NCI-H748 treated with DMSO at 0.1 percent for 48 hours (cell line): ENCODE measurements at places on chromosomes 7 and 10.

DNA sequence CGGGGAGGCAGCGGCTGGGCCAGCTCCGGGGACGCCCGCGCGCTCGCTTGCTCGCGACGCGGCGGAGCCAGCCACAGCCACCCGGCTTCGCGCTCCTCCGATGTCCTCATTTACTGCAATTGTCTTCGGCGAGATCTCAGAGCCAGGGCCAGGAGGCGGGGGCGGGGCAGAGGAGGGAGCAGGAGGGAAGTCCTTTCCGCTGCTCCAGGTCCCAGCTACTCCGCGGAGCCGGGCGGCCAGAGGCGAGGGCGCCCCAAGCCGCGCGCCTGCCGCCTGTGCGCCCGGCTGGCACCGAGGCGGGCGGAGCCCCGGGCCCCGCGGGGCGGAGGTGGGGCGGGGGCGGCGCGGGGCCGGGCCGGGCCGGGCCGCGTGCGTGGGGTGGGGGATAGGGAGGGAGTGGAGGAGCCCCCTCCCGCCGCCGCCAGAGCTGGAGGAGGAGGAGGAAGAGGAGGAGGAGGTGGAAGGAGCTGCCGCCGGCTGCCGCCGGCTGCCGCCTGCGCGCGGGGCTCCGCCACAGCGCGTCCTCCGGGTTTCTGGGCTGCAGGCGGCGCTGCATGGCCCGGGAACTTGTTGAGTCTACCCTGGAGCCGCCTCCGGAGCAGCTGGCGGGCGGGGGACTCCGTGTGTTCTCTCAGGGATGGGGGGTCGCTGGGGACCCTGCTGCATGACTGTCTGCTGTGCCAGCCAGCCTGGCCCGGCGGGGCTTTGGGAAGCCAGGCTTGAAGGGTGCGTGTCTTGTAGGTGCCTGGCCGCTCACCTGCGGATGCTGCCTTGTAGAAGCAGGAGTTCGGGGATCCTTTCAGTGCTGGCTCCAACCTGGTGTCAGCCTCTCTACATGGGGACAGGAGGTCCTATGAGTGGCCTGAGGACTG lies at the start of gene INSYN2A:
TSS of gene INSYN2A (minus strand) at position 310 of the 872 bp plus-strand sequence. CDS start 20,196 bp downstream, outside the sequence.
- DNase-seq, result no peak

GRCh38 chr10:91347529-91347928 lies 62.6 kb upstream of the HECTD2 start:
- DNase-seq, result no peak

DNA sequence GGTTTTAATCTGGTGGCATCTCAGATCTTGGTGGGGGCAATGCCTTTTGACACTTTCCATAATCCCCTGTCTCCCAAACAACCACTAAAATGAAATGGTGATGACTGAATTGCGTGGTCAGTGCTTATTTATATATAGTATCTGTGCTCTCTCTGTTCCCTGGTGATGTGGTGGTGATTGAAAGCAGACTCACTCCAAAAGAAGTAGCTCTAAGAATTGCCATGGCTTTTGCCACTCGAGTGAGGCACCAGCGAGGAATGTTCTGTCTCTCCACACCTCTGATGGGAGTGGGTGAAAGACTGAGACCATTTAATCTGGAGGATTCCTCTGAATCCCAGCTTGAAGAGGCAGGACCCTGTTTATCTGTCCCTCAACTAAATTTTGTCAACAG lies 2.8 kb downstream of the DUSP5 start:
- no peak for DNase-seq

DNA sequence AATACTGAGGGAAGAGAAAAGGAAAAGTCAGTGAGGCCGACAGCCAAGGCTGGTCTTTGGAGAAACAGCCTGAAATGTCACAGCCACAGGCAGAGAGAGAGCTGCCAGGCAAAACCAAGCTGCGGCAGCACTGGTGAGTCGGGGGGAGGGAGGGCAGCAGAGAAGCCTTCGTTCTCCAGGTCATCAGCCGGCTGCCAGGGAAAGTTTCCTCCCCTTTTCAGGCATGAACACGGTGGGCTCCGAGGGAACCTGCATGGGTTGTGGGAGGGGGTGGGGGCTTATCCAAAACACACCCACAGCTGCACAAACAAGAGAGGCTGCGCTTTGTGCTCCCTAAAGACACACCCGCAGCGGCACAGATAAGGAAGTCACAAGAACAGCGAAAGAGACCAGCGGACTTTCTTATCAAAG lies 62.3 kb upstream of the NKX6-2 start:
- DNase-seq, result no peak

- peak; percentile 12 for DNase-seq
These were observed 214.0 kb upstream of the PRSS1 start for GRCh38 chr7:142535123-142535779.

DNA sequence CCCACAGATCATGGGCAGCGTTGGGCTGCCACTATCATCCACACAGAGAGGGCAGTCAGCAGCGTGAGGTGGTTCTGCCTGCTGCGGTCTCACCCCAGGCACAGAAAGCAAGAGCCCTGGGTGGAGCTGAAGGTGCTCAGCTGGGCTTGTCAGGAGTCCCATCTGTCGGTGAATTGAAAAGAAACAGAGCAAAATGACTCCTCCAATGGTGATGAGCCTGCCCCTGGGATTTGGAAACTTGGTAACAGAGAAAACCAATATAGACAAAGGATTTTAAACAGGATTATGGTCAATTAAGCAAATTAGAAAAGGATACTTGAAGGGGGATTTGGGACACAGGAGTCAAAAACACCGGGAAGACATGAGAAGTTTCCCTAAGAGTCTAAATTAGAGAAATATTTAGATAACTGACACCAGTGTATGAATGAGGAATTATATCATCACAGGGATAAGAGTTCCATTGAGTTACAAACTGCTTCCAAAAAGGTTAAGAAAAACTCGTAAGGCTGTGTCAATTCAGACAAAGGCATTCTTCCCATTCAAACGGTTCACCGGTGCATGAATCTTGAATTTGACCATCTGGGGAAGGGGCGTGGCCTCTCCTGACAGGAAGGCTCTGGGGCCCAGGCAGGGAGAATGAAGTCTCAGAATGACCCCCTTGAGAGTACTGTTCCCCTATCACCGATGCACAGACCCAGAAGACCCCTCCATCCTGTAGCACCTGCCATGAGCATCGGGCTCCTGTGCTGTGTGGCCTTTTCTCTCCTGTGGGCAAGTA lies 70.0 kb upstream of the PRSS58 start:
- no peak for DNase-seq

- no peak for DNase-seq
These were observed 132.2 kb upstream of the FAM20C start for GRCh38 chr7:60017-60675.

- DNase-seq, result no peak
These were observed 22.8 kb downstream of the EEPD1 start for GRCh38 chr7:36175886-36176285.

GRCh38 chr10:123997486-123998196 lies 95.8 kb downstream of the CHST15 start:
- DNase-seq, result no peak

DNA sequence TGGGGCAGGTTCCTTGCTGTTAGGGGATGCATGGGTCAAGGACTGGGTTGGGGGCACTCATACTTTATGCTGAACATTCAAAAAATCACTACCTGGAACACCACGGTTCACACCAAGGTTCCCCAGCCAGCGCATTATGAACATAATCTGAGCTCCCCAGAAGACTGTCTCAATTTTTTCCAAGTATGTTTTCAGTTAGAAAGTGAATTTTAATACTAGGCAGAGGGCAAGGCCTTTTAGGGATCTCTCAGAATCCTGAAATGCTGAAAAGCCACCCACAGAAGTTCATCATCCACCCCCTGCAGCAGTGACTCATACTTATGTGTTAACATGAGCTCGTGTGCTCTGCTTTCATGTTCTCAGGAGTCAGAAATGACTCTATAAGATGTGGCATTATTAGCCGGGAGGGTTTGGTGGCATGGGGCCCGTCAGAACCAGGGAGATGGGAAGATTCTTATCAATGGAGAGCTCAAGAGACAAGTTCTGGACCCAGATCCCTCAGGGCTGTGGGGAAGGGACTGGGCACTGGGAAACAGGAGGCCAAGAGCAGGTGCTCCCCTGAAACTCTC lies 185.2 kb upstream of the ITGB1 start:
- no peak for DNase-seq

DNA sequence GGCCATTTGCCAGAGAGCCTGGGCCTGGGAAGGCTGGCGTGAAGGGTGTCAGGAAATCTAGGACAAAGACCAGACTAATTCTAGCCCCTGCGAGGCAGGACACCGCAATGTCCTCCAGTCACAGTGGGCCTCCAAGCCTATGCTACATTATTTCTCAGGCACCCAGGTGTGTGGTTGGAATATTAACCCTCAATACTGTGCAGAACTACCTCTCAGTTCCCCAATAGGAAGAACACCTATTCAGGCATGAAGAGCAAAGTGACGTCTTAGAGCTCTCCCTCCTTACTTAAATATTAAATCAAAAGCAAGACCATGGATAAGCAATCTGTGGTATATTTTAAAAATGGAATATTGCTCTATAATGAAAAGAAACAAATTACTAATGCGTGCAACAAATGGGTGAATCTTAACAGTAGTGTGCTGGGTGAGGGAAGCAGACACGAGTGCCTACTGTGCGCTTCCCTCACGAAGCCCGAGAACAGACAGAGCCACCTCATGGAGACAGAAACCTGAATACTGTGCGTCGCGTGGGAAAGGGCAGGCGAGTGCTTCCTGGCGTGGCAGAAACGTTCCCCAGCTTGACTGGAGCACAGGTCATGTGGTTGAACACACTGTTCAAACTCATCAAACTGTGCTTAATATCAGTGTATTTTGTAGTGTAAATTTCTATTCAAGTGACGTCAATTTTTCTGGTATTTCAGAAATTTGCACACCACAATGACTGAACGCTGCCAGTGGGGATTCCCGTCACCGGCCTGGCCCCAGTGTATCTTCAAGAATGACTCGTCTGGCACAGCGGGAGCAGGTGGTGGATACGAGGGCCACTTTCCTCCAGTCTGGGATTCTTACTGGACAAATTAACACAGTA lies 15.5 kb upstream of the PTPRN2 start:
- DNase-seq, result no peak

DNA sequence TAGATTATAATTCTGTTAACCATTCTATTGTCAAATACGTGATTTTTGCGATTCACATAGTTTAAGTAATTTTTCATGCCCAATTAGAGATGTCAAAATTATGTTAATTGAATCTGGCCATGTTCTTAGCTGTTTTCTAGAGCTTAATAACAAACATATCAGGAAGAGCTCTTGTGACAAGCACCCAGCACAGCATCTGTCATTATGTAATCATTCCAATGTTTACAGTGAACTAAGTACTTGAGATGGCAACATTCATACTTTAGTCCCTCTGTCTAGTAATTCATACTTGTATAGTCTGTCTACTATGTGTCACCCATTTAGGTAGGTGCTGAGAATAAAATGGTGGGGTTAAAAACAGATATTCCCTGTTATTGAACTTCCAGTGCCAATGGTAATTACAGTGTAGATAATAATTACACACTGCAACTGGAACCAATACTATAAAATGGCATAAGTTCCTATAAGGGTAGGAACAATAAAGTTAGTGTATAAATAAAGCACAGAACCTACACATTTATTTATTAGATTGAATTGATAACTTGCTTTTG lies 55.2 kb downstream of the ZEB1 start:
- no peak for DNase-seq

GRCh38 chr7:140557809-140558518 lies 78.7 kb upstream of the MKRN1 start:
- no peak for DNase-seq

DNA sequence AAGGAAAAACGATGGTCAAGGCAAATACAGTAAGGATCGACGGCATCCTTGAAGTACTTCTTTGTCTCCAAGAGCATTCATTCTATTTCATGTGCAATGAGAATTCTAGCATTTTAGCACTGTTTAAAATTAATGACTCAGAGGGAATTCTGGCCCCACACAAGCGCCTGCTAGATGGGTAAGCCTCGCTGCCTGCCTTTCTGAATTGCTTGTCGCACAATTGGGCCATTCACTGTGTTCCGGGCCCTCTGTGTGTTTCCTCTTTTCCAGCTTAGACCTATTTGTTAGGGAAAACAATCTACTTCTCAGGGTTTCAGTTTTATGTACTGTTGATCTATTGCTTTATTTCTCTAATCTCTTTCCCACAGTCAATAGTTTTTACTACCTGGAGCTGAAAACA lies 204.7 kb upstream of the ZNF32 start:
- no peak for DNase-seq

DNA sequence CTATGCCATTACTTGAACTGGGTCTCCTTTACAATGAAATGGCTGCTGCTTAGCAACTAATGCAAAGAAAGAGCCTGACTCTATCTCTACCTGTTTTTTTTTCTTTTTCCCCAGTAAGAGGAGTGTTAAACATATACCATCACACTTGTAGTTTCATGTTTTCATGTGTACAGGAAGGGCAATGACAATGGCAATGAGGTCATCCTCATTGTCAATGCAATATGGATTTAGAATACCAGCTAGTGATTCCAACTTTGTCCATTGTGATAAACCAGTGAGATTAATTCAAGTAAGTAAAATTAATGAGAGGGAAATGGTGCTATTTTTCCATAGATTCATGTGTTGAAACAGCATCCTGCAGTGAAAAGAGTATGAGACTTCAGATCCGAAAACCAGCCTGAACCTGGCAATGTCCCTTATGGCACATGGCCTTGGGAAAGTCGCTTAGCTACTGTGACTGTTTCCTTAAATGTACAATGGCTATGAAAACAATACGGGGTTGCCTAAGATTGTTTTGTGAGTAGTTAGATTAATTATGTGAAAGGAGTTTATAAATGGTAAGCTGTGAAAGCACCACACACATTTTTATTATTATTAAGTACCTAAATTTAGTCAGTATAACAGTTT lies 11.2 kb downstream of the DGKI start:
- no peak for DNase-seq

DNA sequence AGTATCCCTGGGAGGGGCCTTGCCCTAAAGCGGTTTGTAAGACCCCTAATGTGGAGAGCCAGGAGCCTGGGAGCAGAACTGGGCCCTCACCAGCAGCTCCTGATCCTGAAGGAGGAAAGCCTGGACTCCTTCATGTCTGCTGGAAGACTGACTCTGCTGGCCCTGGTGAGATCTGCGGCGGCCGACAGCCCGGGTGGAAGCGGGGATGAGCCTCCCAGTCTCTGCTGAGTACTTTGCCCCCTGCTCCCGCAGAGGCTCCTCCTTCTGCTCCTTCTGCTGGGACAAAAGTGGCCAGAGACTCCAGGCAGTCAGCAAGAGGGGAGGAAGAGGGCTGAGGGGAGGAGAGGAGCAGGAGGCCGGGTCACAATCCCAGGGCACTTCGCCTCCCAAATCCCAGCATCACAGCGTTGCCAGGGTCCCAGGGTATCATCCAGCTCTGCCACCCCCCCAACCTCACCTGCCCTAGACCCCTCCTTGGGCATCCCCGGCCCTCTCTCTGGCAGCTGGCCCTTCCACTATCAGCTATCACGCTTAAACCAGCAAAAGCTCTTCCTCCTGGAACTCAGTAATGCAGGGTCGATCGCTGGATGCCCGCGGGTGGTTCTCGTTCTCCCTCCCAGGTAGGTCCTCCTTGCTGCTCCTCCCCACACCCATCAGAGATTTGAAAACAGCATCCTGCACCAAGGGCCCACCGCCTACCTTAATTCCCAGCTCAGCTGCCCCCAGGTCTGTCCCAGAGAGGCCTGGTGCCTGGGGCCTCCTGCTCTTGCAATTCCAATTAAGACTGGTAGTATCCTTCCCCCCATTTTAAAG lies 7.9 kb downstream of the TBATA start:
- DNase-seq, result no peak

- no peak for DNase-seq
These were observed 97.6 kb downstream of the CUX1 start for GRCh38 chr7:101915000-101915399.
